ENCODE measurements at places on chromosomes 3 and 15. TPM values are rescaled to one million over a fixed set of nuclear protein-coding genes. Genes with fewer than 3 reads are reported as not detected.

Gene EXD1
- not detected for total RNA-seq

Gene TIGIT
- total RNA-seq = not detected

Gene BTD
- total RNA-seq = 35.5 TPM

Gene HRG
- not detected for total RNA-seq

Gene RAD18
- total RNA-seq = 25.8 TPM

Gene ST8SIA2
- 0.71 TPM for total RNA-seq

Gene LSAMP
- total RNA-seq = 23.5 TPM

Gene CASR
- total RNA-seq = under 0.01 TPM

Gene TGFBR2
- 242 TPM for total RNA-seq

Gene NME9
- not detected for total RNA-seq

Gene TRIM42
- total RNA-seq = not detected

Gene NRROS
- total RNA-seq = 6.1 TPM

Gene THSD4
- 1.4 TPM for total RNA-seq

Gene ZPLD1
- 0.27 TPM for total RNA-seq

Gene SQOR
- total RNA-seq = 67.1 TPM

Gene CTXND1
- total RNA-seq = 0.68 TPM

Gene A4GNT
- total RNA-seq = not detected

Gene GALNT15
- total RNA-seq = 92.0 TPM

Gene EPHA3
- total RNA-seq = 19.4 TPM

Gene RETNLB
- not detected for total RNA-seq

Gene GCSAM
- total RNA-seq = not detected

Gene FAM131A
- total RNA-seq = 34.3 TPM

Gene HHLA2
- not detected for total RNA-seq
